ENCODE measurements at places on chromosomes 3 and 15.

GRCh38 chr3:77039606-77040171, at the start of gene ROBO2:
Gene ROBO2 (plus strand): TSS chr3:77040099. CDS start chr3:77040786, 687 bp downstream.
- no peak for DNase-seq

DNA sequence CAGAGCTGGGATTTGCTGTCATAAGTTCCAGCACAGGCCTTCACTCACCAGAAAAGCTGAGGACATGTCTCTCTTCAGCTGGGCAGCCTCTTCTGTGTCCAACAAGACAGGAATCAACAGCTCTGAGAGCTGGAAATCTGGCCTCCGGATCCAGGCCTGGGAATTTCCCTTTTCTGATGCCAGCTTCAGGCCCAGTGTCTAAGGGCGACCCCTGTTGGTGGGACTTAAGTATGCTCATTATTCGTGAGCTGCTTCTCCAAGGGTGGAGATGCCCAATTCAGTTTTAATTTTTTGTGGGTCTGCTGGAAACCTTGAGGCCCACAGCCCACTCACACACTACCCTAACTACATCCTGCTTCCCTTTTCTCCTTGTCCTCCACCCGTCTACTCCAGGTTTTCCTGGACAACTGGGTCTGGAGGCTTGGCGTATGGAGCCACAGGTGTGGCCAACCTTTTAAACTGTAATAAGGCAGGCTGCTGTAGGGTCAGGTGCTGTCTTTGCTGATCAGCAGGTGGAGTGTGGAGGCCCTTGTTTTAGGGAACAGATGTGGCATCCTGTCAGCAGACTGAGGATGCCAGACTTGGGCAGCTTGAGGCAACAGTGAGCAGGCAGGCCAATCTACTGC, 2.6 kb upstream of the CEMIP start:
- DNase-seq = peak; percentile 60

DNA sequence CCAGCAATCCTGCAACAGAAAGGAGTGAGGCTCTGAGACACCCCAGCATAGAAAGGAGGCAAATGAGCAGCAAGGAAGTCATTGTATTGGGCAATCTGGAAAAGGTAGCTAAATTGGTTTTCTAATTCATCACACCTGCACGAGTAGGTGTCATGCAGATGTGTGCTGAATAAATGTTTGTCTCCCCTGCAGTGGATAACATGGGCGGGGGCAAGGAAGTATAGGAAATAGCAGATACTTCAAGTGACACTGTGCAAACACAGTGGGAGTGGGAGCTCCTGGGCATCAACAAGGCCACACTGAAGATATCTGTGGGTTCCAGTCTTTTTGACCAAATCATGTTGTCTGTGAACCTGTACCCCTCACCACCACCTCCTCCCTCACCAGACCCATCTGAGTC, 14.4 kb upstream of the HTR3E start:
- no peak for DNase-seq

GRCh38 chr3:51896607-51897305, 6.4 kb downstream of the IQCF1 start:
- no peak for DNase-seq

GRCh38 chr3:76669322-76669721, 370.6 kb upstream of the ROBO2 start:
- no peak for DNase-seq

- no peak for DNase-seq
These were observed 726.0 kb upstream of the CFAP20DC start for GRCh38 chr3:59775761-59776325.

- DNase-seq = no peak
These were observed 12.6 kb upstream of the SLC25A26 start for GRCh38 chr3:66208189-66208588.

DNA sequence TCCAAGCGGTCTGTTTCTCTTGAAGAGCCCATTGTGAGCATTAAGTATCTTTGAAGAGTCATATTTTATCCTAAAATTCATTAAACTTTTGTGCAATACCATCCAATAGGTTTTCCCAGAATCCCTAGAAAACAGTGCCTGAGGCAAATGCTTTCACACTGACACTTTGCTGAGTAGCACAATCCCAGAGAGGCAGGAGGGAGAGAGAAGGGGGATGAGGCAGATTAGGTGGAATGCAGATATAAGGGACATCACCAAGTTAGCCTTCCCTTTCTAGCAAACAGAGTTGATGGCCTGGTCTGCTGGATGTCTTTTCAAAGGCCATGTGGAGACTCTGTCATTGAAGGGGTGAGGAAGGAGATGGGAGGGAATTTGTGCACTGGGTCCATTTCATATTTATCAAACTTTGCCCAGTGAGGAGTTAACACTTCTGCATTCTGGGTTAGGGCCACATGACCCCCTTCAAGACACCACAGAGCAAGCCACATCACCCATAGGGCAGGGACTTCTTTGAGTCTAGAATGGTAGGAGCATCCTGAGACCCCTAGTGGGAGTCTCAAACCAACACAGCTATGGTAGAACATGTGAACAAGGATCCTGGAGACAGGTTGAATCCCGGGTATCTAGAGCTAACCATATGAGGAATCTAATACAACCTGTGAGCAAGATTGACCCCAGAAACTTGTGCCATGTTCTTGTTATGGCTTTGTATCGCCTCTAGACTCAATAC, 32.0 kb upstream of the SEMA6D start:
- DNase-seq = peak; percentile 8

GRCh38 chr3:159158213-159158612, 356.4 kb downstream of the MFSD1 start:
- peak; percentile 40 for DNase-seq

DNA sequence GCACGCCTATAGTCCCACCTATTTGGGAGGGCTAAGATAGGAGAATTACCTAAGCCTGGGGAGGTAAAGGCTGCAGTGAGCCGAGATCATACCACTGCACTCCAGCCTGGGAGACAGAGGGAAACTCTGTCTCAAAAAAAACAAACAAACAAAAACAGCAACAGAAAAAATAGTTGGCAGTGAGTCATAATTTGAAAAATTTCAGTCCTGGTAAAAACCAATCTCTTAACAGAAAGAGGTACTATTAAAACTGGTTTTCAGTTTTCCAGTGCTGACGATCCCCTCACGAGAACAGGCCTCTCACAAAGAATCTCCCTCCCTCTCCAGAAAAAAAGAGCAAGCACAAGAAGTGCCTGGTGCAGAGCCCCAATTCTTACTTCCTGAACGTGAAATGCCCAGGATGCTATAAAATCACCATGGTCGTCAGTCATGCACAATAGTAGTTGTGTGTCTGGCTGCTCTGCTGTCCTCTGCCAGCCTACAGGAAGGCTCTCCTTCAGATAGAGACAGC, 22.8 kb upstream of the MAP4 start:
- DNase-seq = no peak

DNA sequence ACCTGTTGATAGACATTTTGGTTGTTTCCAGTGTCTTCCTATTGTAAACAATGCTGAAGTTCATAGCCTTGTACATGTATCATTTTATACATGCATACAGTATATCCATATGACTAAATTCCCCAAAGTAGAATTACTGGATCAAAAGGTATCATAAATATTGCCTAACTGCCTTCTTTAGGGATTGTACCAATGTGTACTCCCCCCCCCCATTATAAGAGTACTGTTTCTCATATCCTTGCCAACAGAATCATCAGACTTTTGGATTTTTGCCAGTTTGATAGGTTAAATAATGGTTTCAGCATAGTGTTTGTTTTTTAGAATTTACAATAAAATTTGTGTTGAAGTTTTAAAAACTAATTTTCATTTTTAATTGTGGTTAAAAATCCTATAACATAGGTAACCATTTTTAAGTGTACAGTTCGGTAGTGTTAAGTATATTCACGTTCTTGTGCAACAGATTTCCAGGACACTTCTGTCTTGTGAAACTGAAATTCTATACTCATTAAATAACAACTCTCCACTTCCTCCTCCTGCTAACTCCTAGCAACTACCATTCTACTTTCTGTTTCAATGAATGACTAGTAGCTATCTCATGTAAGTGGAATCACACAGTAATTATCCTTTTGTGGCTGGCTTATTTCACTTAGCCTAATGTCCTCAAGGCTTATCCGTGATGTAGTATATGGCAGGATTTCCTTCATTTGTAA, 30.8 kb upstream of the MAP3K13 start:
- DNase-seq = peak; percentile 60

- DNase-seq = no peak
These were observed 293.8 kb downstream of the MEX3B start for GRCh38 chr15:81751816-81752545.

GRCh38 chr15:100806157-100806556, 73.5 kb upstream of the ALDH1A3 start:
- no peak for DNase-seq

DNA sequence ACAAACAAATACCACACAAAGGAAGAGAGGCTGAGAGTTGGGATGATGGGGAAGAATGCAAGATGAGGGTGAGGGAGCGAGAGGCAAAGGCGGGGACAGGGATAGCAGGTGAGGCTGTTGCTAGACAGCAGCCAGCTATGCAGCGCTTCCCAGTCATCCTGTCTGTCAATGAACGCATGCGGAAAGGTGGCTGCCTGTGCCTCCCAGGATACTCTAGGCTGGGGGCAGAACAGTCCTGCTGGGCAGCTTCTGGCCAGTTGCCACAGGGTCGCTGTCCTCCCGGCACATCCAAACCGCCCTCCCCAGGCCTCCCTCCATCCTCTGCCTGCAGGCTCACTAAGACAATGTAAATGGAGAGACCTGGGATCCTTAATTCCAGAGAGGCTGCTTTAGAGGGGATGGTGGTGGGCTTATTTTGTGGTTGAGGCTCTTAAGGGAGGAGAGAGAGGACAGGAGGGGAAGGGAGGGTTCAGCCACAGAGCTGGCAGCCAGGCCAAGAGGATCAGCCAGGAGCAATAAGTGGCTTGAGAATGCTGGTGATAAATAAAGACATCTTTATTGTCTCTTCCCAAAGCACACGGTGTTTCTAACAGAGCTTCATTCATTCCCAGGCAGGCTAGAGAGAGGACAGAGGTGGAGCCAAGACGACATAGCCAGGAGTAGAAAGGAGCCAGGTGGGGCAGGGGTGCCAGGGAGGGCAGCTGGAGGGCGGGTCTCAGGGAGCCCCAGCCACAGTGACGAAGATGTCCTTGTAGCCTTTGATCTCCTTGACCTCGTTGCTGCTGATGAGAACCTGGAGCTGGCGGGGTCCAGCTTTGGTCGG, 9.2 kb upstream of the TGM5 start:
- DNase-seq = peak; percentile 48

- DNase-seq = no peak
These were observed 29.3 kb upstream of the SPTSSB start for GRCh38 chr3:161400650-161401049.
